ENCODE measurements at places on chromosomes 1 and 21.

GRCh38 chr1:17617787-17618557, 78.5 kb downstream of the ARHGEF10L start:
- no peak for DNase-seq

- no peak for DNase-seq
Observed at GRCh38 chr21:43312751-43313169, 114.2 kb downstream of the SIK1 start.

DNA sequence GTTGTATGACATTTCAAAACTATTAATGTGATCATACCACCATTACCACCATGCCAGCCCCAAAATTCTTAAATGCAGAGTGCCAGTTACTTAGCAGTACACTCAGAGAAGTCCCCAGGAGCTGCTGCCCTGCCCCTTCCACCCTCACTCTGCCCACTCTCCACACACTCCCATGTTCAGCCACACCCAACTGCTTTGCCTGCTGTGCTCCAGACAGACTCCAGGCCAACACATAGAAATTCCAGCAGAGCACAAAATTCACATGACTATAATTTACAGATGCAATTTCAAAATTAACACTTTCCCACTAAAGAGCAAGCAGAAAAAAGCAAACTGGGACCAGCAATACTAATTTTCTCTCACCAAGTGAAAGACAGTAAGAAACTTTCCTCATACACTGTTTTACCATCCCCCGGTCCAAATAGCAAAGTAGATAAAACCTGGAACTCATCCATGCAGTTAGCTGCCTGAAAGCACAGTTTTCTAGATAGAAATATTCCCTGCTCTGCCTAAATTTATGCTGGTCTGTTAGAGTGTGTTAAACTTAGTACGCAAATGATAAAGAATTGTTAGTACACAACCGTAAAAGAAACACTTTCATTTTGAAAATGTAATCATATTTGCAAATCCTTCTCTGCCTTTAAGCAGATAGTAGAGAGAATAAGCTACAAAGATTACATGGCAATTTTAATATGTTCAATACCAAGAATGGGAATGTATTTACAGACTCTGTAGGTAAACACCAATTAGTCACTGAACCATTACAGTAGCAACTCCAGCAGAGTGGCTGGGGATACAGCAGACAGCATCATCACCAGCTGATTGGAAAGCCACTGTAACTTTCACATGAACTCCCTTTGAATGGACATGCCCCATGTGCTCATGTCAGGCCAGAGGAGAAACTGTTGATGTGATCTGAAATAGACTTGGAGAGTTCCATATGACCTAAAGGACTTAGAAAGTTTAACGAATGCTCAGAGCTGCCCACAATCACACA, 176.5 kb downstream of the VAV3 start:
- no peak for DNase-seq

GRCh38 chr1:12229835-12230548, at the start of gene VPS13D:
Gene VPS13D (plus strand): TSS chr1:12230030. CDS start chr1:12234267, 4,237 bp downstream.
- DNase-seq: peak; percentile 70

GRCh38 chr1:64155278-64155677, 48.1 kb upstream of the UBE2U start:
- no peak for DNase-seq

Measured in iris pigment epithelial cell (primary cell).